ENCODE measurements at places on chromosomes 11 and 22.

DNA sequence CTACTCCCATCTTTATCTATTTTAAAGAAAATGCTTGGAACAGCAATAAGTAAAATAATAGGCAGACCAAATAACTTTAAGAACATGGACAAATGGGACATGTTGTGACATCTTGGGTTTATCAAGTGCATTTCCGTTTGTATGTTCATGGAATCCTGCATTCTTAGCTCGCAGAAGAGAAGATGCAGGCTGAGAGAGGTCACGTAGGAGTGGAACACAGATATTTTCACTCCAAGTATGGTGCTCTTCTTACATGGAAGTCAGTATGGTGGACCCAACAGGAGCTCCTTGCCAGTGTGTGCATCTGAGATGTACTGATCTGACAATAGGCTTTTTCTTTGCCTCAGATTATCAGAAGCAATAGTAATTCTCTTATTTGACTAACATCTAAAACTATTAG, 1.7 kb downstream of the E2F8 start:
- DNase-seq: no peak

DNA sequence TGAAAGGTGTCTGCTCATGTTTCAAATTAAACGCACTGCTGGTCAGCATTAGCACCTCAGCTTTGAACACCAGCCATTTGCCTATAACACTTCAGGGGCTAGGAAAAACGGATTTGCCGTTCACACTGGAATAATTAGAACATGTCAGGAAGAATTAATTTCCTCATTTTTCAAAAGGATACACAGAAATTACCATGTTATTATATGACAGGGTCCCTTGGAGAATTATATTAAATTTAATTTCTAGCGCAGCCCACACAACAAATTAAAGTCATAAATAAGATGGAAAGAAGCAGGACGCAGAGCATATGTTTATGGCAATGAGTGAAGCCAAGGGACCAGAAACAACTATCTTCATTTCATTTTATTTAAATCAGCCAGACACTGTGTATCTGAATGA, 83.8 kb upstream of the SOX6 start:
- no peak for DNase-seq

DNA sequence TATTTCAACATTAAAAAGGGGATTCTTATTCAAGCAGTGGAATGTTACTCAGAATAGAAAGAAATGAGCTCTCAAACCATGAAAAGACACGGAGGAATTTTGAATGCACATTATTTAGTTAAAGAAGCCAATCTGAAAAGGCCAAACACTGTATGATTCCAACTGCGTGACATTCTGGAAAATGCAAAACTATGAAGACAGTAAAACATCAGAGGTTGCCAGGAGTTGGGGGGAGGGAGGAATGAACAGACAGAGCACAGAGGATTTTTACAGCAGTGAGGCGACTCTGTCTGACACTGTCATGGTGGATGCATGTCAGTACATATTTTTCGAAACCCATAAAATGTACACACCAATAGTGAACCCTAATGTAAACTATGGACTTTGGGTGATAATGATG, 22.9 kb upstream of the THY1 start:
- DNase-seq: no peak

DNA sequence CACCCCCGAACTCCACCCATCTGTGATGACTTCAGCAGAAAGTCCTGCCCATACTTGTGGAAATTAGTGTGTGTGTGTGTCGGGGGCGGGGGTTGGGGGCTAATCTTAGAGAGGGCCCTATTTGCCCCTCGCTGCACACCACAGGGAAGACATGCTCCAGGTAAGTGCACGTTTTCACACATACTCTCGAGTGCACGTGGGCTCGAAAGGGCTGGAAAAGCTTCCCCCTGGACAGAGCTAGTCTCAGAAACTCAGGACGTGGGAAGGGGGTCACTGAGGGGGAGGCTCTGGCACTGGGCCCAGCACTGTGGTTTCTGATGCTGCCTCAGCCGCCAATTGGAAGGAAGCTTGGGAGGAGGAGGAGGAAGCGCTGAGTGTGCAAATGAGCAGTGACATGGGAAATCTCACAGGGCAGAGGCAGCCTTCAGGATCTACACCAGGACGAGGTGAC, 40.7 kb upstream of the CD82 start:
- DNase-seq: no peak

DNA sequence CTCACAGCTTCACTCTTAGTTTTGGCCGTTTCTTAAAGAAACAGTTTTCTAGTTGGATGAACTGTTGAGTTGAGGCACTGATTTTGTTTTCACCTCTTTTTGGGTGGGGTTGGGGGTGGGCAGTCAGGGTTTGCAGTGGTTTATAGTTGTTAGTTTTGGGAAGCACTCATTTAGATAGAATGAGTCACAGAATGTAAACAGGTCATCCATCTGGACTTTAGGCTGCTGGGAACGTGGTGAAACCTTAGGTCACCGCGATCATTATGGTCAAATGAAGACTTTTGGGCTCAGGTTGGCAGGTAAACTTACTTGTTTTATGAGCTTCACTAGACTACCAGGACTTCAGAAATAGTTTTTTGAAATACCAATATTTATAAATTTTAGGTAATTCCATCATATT, 48.4 kb downstream of the CSTPP1 start:
- DNase-seq: no peak

GRCh38 chr11:61486779-61487178, 21.8 kb upstream of the LRRC10B start:
- no peak for DNase-seq

- no peak for DNase-seq
Measured at GRCh38 chr11:126410649-126411048, 55.2 kb downstream of the ST3GAL4 start.

DNA sequence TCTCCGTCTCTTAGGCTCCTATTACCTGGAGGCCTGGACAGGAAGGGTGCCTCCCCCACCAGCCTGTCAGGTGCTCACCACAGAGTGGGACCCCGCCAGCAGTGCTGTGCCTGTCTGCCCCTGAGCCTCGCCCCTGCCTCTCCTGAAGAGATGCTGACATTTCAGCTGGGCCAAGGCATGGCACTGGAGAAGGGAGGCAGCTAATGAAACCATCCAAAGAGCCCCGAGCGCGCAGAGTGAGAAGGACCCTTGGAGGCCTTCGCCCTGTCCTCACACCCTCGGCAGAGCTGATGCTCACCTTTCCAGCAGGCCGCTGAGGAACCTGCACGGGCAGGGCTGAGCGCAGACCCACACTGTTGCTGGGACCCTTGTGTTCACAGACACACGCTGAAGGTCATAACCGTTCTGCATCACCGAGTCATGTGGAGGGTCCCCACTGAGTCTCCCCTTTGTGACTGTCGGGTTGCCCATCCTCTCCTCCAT, 2.1 kb upstream of the LRFN4 start:
- no peak for DNase-seq

GRCh38 chr11:75100314-75100713, 3.6 kb upstream of the OR2AT4 start:
- no peak for DNase-seq

DNA sequence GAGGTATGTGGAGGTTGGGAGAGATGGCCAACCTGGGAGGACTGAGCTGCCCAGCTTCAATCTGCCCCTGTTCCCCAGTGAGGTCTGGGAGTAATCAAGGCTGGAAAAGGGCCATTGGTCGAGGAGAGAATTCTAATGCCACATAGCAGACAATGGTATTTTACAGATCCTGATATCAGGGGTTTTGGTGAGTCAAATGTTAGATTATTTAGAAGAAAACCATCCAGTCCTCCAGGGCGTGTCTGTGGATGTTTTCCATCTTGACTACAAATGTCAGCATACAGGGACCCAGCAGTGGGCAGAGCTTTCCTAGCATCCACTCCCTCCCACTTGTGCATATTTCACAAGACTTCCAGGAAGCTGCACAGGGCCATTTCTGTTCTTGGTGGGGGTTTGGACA, 107.9 kb downstream of the SCN3B start:
- no peak for DNase-seq

GRCh38 chr22:28911777-28912669, 28.7 kb downstream of the ZNRF3 start:
- no peak for DNase-seq

GRCh38 chr22:49663823-49664222, 163.8 kb downstream of the BRD1 start:
- no peak for DNase-seq

DNA sequence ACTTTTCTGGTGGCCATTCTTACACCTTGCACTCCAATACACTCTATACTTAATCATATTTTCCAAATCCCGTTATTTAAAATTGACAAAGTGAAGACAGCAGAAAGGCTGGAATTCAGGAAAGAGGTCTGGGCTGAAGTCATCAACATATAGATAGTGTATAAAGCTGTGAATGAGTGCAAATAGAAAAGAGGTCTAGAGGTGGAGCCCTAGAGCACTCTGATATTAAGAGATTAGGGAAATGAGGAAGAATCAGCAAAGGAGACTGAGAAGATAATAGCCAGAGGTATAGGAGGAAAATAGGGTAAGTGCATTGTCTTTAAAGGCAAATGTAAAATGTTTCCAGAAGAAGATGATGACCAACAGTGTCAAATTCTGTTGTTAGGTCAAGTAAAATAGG, 7.9 kb downstream of the CTR9 start:
- DNase-seq: no peak

GRCh38 chr22:45836418-45837169, 140.4 kb downstream of the WNT7B start:
- no peak for DNase-seq

GRCh38 chr11:21625982-21626381, 566.9 kb upstream of the ANO5 start:
- no peak for DNase-seq

DNA sequence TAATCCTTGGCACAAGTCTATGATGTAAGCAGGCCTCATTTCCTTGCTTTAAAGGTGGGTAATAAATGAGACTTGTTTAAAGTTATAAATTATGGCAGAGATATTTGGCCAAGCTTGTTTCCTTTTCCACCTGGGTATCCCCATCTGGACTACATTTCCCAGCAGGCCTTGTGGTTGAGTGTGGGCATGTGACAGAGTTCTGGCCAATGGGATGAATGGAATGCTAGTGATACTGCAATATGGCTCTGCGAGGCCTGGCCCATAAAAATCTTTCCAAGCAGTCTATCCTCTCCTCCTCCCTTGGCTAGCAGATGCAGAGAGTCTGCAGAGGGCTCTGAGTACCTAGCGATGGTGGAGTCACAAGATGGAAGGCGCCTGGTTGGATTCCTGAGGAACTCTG, 102.5 kb downstream of the TIMP3 start:
- peak; percentile 49 for DNase-seq

Data from midbrain (tissue), 1 donor.